ENCODE measurements at places on chromosomes 6 and 20.

GRCh38 chr6:39209911-39210310 is 19.4 kb downstream of the KCNK5 start:
- DNase-seq, result no peak

- no peak for DNase-seq
Observed at GRCh38 chr6:127824061-127824460, 76.8 kb downstream of the THEMIS start.

- DNase-seq, result no peak
Observed at GRCh38 chr20:17727351-17727750, 27.6 kb downstream of the BANF2 start.

- no peak for DNase-seq
Observed at GRCh38 chr6:129709769-129710449, at the start of gene ARHGAP18. ARHGAP18 (minus strand) TSS chr6:129710177; CDS start chr6:129710136, 41 bp downstream.

Data from forelimb muscle (tissue), 1 donor.